NCI-H187 treated with DMSO at 0.1 percent for 48 hours (cell line): ENCODE measurements at places on chromosomes 12 and 14.

- DNase-seq, result no peak
These were observed 8.7 kb upstream of the GPR132 start for GRCh38 chr14:105073720-105074600.

DNA sequence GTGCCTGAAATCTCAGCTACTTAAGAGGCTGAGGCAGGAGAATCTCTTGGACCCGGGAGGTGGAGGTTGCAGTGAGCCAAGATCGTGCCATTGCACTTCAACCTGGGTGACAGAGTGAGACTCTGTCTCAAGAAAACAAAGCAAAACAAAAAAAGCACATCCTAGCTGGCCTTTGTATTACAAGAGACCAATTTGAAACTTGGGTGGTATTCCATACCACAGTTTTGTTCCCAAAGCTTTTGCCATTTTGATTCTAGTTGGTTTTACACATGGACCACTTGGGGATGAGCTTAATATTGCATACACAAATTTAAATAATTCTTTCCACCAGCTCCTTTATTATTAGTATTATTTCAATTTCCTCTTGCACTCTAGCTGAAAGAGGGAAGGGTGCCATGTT lies 276.9 kb upstream of the SLC16A7 start:
- no peak for DNase-seq

- DNase-seq, result no peak
These were observed 47.9 kb downstream of the BBS10 start for GRCh38 chr12:76300297-76300665.

GRCh38 chr12:58804749-58805148 lies 115.6 kb downstream of the LRIG3 start:
- no peak for DNase-seq

- no peak for DNase-seq
These were observed 5.9 kb upstream of the ITGB7 start for GRCh38 chr12:53212931-53213330.

GRCh38 chr12:103736572-103736971 lies 104.5 kb downstream of the NT5DC3 start:
- no peak for DNase-seq

- no peak for DNase-seq
These were observed 5.6 kb upstream of the NPAS3 start for GRCh38 chr14:32932914-32933628.

DNA sequence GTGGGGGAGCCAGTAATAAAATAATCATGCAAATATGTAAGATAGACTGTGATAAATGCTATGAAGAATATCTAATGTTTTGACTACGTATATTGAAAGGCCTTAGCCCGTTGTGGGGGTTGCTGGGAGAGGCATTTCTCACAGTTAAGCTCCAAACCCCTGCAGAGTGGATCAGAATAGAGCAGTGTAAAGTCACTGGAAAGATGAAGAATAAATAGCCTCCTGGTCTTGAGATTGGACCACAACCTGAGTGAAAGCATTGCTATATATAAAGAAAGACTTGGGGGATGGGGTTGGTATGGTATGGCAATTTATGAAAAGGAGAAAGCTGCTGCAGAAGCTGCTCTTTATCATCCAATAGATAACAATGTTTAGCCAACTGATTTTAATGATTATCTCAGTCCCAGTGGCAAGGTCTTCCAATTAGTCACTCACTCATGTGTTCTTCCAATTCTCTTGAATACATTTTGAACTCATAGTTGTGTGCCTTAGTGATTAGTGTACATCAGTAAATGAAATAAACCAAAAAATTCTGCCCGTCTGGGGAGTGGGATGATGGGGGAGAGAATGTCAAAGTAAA lies 10.2 kb downstream of the PLEKHA5 start:
- no peak for DNase-seq

- DNase-seq, result no peak
These were observed 10.4 kb downstream of the PCNX1 start for GRCh38 chr14:70917633-70918032.

DNA sequence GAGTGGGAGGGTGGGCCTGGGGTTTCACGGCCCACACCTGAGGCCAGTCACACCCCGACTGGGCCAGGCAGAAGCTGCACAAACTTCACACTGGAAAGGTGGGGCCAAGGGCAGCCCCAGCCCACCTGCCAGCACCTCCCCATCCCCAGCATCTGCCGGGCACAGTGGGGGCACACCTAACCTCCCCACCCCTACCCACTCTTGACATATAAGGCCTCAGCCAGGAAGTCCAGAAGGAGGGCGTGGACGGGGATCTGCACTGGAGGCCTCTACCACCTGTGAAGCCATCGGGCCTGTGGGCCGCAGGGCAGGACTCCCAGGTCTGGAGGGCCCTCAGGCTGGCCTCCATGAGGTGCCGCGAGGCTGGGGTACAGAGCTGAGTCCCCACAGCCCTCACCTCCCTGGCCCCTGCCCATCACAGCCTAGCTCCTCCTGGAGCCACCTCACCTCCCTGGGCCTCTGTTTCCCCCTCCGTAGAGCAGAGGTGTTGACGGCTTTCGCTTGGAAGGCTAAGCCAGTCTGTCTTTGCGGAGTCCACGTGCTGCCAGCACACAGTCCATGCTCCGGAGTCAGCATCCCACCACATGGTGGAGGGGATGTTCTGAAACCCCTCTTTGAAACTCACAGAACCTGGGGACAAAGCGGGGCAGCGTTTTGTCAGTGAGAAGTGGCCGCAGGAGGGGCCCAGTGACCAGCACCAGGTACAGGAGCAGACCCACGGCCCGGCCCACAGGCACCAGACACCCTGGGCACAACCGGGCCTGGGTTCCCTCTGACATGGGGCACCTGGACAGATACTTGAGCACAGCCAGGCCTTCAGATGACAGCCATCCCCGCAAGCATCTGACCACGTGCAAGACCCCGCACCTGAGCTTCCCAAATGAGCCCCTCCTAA lies 38.2 kb upstream of the INF2 start:
- no peak for DNase-seq

DNA sequence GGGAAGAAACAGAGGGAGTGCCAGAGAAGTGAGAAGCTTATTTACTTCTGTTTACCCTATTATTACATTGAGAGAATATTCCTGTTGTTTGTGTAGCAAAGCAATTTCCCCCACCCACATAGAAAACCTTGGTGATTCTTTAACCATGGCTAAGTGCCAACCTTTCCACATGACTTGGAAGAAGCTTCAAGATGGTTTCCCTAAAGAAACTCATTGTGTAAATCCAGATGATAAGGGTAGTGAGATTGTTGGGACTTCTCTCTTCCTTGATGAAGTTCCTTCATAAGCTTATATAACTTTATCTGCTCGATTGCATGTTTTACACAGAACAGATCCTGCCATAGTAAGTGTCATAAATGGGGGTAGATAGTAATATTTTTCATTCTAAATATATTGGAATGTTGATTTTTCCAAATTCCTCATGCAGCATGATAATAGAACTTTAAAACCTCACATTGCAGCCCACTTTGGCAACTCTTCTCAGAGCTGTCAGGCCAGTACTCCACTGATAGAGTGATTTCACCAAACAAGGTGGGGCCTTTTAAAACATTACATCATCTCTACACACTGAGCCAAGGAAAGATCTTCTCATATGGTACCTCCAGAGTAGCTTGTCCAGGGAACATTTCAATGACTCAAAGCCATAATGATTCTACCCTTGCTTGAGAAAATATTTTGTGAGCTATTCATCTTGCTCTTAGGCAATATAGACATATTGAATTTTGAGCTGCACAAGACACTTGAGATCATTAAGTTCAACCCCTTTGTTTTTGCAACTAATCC lies 47.8 kb upstream of the KIF21A start:
- no peak for DNase-seq

DNA sequence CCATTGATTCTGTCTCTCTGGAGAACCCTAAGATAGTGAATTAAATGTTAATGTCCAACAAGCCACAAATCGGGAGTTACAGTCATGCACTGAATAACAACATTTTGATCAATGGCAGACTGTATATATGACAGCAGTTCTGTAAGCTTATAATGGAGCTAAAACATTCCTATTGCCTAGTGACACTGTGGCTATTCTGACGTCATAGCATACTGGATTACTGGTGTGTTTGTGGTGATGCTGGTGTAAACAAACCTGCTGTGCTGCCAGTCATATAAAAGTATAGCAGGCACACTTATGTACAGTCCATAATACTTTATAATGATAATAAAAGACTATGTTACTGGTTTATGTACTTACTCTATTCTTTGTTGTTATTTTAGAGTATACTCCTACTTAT lies 56.7 kb upstream of the BICD1 start:
- no peak for DNase-seq

DNA sequence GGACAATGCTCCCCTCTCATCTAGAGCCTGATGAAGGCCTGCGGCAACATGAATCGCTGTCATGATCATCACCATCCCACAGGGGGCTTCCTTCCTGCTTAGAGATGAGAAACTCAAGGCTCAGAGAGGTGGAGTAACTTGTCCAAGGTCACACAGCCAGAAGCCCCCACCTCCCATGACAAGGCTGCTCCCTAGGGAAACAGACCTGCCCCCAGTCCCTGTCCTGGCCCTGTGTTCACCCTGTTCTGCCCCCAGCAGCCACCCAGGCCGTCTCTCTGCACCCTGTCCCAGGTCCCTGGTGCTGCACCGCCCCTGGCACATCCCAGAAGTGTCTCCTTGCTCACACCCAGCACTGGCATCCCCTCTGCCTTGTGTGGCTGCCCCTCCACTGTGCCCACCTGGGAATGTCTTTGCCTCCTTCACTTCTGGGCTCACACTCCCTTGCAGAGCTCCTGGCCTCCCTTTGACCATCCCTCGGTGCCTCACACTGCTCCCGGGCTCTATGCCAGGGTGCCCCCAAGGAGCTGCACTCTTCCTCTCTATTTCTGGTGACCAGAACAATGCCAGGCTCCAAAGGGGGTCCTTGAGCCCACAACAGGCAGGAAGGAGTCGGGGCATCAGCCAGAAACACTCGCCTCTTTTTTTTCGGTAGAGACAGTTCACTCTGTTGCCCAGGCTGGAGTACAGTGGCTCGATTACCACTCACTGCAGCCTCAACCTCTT lies 70.5 kb downstream of the BCL11B start:
- DNase-seq, result no peak

DNA sequence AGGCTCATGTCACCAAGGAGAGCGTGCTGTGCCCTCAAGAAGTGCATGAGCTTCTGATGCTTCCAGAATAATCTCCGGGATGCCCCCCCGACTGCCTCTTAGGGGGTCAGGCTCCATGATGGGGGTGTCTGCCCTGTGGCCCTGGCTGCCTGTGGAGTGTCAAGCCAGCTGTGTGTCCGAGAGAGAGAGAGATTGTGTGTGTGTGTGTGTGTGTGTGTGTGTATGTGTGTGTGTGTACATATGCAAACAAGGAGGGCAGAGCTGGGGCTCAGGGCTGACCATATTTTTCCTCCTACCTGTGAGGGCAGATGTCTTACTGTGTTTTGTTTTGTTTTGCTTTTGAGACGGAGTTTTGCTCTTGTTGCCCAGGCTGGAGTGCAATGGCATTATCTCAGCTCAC lies 5.6 kb upstream of the ALDH2 start:
- no peak for DNase-seq

DNA sequence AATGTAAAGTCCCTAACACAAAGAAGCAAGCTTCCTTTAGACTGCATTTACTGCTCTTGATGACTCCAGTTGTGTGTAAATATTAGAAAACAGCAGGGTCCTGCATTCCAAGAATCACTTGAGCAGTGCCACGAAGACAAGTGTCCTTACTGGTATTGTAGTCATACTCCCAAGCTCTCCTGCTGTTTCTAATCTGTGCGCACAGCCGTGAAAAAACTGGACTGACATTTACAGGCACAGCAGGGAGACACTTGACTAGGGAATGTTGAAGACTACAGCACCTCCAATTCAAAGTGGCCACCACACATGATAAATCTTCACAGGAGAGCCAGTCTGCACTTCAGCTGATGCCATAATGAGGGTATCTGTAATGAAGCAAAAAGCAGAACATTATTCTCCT lies 91.4 kb downstream of the VRK1 start:
- DNase-seq, result peak; percentile 96

- no peak for DNase-seq
These were observed 110.0 kb upstream of the SLCO1C1 start for GRCh38 chr12:20585055-20585625.

DNA sequence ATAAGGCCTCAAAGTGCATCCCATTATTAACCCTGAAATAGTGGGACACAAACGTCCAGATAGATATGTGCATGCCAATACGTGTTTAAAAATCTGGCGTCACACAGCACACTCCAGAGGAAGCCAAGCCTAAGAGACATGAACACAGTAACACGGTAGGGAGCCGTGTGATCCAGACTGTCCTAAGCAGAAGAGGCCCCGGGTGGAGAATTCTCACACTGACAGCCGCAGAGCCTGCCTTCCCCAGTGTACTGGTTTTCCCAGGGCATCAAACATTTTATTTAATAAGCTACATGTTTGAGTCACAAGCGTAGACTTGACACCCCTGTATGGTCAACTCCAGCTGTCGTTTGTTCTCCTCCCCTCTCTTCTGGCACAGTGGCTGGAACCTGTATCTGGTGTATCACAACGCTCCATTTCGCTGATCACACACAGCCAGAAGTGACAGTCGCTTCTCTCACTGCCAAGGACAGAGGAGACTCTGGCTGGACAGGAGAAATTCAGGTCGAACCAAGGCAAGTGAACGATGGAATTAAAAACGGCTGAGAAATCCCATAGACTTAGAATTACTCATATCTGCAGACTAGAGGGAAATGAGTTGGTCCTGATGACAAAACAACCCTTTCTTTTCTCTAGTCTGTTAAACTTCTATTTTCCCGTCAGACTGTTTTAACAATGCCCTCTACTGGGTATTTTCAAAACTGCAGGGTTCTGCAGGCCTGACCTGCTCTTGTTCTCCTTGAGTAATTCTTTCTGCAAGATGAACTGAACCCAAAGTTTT lies 359.9 kb downstream of the RGS6 start:
- no peak for DNase-seq

GRCh38 chr12:51947246-51947996 lies 4.1 kb upstream of the ACVR1B start:
- no peak for DNase-seq

DNA sequence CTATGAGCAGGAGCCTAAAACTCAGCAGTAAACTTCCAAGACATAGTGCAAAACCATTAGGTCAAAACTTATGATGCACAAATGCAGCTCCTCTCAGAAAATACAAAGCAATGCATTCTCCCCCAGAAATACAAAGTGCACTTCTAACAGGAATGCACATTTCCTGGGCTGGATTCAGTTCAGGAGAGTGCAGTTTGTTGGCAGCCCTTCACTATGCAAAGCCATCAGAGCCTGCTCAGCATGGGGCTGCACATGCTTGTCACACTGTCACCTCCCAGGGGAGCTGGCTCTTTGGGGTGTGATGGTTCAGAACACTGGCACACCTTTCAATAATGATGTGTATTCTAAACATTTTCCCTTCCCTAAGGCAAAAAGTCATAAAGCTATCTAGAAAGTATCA lies 110.4 kb downstream of the KCNK10 start:
- DNase-seq, result no peak
